ENCODE measurements at places on chromosomes 2 and 18. TPM values are rescaled to one million over a fixed set of nuclear protein-coding genes. Genes with fewer than 3 reads are reported as not detected.

DNA sequence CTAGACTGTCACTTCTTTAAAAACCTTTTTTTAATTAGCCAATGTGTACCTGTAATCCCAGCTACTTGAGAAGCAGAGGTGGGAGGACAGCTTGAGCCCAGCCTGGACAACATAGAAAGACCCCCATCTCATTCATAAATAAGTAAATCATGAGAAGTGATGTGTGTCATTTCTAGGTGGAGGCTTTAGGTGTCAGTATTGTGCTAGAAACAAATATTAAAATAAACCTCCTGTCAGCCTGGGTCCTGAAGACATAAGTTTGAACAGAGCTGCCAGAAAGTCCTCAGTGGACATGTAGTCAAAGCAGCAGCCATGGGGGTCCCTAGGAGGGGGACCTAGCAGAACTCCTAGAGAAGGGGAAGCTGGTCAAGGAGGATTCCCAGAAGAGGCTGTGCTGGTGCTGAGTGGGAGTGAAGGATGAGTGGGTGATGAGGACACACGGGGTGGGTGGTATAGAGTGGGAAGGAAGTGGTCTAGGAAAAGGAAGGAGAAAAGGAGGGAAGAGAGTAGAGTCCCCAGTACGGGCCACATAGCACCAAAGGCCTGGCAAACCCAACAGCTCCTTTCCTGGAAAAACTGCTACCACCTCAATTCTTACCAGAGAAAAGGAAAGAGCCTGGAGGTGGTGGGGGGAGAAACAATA is 316.6 kb upstream of the NCKAP5 start:
- DNase-seq: no peak
- no peaks in the 10 kb centered on the region for H3K36me3 ChIP-seq
- no peaks in the 10 kb centered on the region for H3K27me3 ChIP-seq
- H3K4me3 ChIP-seq: no peak overlapping the region
- no peaks in the 10 kb centered on the region for H3K4me1 ChIP-seq

- no peaks in the 10 kb centered on the region for H3K27me3 ChIP-seq
- no peaks in the 10 kb centered on the region for H3K36me3 ChIP-seq
- H3K27ac ChIP-seq: no peak overlapping the region
- H3K4me1 ChIP-seq: no peaks in the 10 kb centered on the region
- H3K4me3 ChIP-seq: no peak overlapping the region
Measured at GRCh38 chr2:206390181-206390580, 53.2 kb upstream of the ADAM23 start.

DNA sequence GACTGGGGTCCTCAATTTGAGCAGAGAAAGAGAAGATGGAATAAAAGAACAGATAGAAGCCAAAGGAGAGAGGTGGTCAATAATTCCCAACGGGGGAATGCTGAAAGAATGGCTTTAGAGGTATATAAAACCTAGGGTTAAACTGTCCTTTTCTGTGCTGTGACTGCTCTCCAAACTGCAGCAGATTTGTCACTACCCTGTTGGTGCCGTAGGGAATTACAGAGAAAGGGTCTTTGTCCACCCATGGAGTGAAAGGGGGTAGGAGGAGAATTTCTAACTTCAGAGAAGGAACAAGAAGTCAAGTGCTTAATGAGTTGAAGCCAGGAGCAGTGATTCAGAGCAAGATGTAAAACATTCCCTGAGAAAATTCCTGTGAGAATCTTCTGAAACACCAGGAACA is 486.5 kb downstream of the NUP35 start:
- H3K27me3 ChIP-seq: no peaks in the 10 kb centered on the region
- no peak overlapping the region for H3K27ac ChIP-seq
- H3K4me3 ChIP-seq: no peak overlapping the region
- no peaks in the 10 kb centered on the region for H3K4me1 ChIP-seq

DNA sequence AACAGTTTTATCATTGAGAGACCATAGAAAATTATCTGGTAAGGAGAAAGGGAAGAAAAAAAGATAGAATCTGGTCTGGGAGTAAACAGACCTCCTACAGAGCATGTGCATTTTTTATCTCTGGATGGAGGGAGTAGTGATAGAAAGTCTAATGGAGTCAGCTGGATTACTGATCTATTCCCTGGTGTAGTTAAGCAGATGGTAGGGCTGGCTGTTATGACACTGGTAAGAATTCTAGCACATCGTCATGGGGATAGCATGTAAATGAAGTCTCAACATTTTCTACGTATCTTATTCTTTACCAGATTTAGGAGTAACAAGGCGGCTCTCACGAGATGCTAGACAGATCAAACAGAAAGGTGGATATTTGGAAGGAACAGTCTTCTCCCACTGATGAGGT is 407.4 kb downstream of the NRXN1 start:
- H3K27me3 ChIP-seq: no peaks in the 10 kb centered on the region
- no peaks in the 10 kb centered on the region for H3K4me1 ChIP-seq
- no peak for DNase-seq
- no peak overlapping the region for H3K27ac ChIP-seq
- H3K4me3 ChIP-seq: no peak overlapping the region
- H3K36me3 ChIP-seq: no peaks in the 10 kb centered on the region

MATN3 gene
- not detected for total RNA-seq

GPBAR1 gene
- 0.70 TPM for total RNA-seq

Measured in right lobe of liver (tissue), 6 donors.